ENCODE measurements at places on chromosomes 16 and 17. TPM values are rescaled to one million over a fixed set of nuclear protein-coding genes. Genes with fewer than 3 reads are reported as not detected.

Gene PLA2G15
- 34.9 TPM for total RNA-seq

Gene ACSM3
- 0.41 TPM for total RNA-seq

Gene SRCIN1
- total RNA-seq: not detected

Gene CALB2
- total RNA-seq: not detected

Gene SCARF1
- 17.6 TPM for total RNA-seq

Gene FBXO31
- total RNA-seq: 57.9 TPM

Gene TNK1
- 3.7 TPM for total RNA-seq

Gene GRAPL
- 0.54 TPM for total RNA-seq

Gene HSD3B7
- total RNA-seq: 26.8 TPM

Gene FSCN2
- 4.2 TPM for total RNA-seq

Gene DEXI
- total RNA-seq: 157 TPM

Gene ALOX12B
- not detected for total RNA-seq

Gene ALKBH5
- total RNA-seq: 89.6 TPM

Gene CCL15
- total RNA-seq: not detected

Gene SALL1
- not detected for total RNA-seq

Gene TMC7
- total RNA-seq: 0.49 TPM

Gene CHD9NB
- 0.85 TPM for total RNA-seq

Gene OSBPL7
- 20.0 TPM for total RNA-seq

Gene KIF2B
- not detected for total RNA-seq

Gene AIPL1
- not detected for total RNA-seq

Gene CDK5RAP3
- 125 TPM for total RNA-seq

Data from thoracic aorta (tissue), 2 donors.